Left renal pelvis (tissue), 4 donors: ENCODE measurements at places on chromosomes 16 and 17.

GRCh38 chr17:72602517-72603419 is 481.9 kb downstream of the SOX9 start:
- no peak for DNase-seq

DNA sequence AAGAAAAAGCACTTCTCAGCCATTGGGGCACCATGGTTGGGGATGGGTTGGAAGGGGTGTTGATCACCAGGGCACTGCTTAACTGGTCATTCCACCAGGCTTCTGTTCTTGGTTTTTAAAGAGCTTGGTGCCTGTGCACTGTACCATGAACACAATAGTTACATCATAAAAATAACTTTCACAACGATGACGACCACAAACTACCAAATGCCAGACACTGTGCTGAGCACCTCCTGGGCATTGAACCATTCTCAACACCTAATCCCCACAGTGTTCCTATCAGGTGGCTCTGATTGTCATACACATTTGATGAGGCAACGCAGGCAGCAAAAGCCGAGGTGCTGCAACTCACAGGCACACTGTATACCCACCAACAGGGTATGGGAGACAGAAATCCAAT is 208.0 kb downstream of the FOXL1 start:
- no peak for DNase-seq

- no peak for DNase-seq
Observed at GRCh38 chr17:64496348-64496785, 487 bp downstream of the POLG2 start.

DNA sequence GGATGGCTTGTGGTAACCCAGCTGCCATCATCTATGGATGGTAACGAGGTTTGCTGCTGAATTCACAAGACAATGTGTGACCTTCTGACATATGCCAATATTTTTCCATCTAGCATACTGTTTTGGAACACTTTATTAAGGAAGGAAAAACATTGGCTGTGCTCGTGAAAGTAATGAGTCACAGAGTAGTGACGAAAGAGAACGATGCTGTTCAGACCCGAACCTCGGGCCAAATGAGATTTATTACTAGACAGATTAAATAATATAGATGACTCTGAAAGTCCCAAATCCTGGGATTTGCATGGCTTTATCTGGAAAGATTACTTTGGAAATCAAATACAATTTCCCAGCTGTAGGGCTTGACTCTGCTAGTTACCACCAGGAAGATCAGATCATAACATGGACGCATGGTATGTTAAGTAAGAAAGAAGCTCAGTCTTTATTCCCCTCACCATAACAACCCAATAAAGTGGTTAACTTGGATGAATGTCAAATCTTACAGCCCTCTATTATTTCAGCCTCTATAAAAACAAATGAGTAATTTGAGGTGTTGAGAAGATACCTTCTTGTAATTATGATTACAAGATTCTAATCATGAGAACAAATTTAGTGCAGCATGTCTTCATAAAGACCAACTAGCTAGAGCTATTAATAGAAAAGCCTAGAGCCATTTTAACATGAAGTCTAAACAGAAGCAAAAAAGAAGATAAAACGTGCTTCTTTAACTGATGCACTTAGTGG is 32.6 kb downstream of the ERN1 start:
- DNase-seq, result no peak

DNA sequence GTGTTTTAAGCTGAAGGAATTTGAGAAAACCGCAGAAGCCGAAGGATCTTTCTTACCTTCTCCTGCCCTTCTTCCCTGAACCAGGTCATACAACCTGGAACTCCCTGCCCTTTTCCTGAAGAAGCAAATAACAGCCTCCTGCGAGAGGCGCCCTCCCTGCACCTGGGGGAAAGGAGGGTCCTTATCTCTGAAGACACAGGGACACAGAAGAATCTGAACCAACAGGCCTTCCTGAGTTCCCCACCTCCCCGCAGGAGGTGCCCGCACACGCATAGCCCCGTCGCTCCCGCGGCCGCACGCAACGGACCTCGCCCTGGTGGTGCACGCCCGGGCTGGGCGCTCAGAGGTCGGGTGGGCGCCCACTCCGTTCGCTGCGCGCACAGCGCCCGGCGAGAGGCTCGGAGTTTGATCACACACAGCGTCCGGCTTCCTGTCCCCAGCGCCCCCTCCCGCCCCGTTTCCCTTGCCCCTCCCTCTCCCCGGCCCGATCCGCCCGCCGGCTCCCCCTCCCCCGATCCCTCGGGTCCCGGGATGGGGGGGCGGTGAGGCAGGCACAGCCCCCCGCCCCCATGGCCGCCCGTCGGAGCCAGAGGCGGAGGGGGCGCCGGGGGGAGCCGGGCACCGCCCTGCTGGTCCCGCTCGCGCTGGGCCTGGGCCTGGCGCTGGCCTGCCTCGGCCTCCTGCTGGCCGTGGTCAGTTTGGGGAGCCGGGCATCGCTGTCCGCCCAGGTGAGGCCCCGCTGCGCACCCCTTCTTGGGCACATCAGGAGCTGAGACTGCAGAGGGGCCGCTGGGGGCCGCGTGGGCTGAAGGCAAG is at the start of gene TNFSF12:
TSS of gene TNFSF12 (plus strand) at position 474 of the 816 bp plus-strand sequence. CDS start at position 570, 96 bp downstream.
- no peak for DNase-seq

DNA sequence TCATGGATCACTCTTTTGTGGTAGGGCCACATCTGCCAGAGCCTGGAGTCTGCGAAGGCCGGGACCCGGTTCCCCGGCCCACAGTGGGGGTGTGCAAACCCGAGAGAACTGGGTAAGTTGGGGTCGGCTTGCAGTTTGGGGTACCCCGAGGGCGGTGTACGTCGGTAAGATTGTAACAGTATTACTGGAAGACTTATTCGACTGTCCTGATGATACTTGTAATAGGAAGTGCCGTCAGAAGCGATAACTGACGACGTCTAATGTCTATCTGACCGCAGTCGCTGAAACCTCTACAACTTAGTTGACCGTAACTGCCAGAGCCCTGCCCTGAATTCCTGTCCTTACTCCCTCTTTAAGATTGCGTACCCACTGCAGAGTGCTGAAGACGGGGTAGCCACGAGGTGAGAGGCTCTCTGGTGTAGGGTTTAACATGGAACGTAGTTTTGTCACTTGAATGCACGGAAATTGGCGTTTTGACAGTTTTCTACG is 24.0 kb downstream of the TRPV2 start:
- no peak for DNase-seq

- DNase-seq, result no peak
Observed at GRCh38 chr16:35186045-35186759, 1726.8 kb downstream of the TP53TG3F start.

- no peak for DNase-seq
Observed at GRCh38 chr17:78563189-78564145, 13.7 kb downstream of the DNAH17 start.

- DNase-seq, result no peak
Observed at GRCh38 chr16:77905374-77905920, 116.9 kb upstream of the CLEC3A start.

DNA sequence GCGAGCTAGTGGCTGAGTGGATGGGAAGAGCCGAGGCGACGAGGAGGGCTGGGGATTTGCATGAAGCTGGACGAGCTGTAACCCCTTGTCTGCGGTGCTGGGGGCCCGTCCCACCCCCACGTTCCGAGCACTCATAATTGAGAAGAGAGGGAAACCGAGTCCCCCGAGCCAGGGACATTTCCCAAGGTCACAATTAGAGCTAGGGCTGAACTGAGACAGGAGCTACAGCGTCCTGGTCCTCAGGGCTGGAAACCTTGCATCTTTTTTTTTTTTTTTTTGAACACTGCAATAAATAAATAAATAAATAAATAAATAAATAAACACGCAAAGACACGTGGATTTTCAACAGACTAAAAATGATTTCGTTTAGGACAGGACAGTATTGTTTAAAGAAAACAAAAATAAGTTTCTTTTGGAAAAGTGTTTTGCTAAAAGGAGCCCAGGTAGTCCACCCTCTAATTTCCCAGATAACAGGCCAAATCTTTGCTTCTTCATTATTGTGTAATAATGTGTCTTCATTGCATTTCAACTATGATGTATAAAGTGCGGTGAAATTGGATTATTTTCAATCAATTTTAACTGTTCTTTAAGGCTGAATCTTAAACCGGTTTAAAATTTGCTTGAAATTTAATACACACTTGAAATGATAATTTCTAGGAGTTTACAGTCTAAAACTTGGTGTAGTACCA is 992 bp downstream of the GDPD1 start:
- DNase-seq, result peak; percentile 22
